Activated CD4-positive, alpha-beta T cell treated with anti-CD3 and anti-CD28 coated beads, Interleukin-10, Interleukin-2, amounts not matched to agents 100 ng/mL and 50 ng/mL, durations not matched to agents 16 hours and 8 hours (primary cell): ENCODE measurements at places on chromosomes 5 and 9.

GRCh38 chr5:129748913-129749880 is 1.3 kb downstream of the MINAR2 start:
- DNase-seq, result peak; percentile 18

GRCh38 chr5:61069150-61069549 is 93.1 kb downstream of the SMIM15 start:
- peak; percentile 15 for DNase-seq

GRCh38 chr9:34701023-34701768 is 8.7 kb downstream of the CCL21 start:
- DNase-seq, result peak; percentile 81

GRCh38 chr5:180810959-180811622 is 8.5 kb upstream of the MGAT1 start:
- no peak for DNase-seq

DNA sequence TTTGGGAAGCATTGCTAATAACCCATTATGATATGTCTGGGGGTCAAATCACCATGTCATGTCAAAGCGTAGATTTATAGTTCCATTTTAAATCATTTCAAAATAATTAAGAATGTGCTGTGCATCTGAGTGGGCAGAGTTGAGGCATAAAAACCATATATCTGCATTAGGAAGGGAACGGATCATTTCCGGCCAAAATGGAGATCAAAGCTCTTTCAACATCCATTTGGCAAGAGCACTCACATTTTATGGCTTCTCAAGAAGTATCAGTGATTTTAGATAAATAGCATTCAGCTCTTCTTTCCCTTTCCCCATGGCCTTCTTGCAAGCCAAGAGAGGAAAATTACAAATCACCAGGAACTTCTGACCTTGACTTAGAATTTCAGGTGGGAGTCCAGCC is 89.9 kb downstream of the HSPA4 start:
- no peak for DNase-seq

DNA sequence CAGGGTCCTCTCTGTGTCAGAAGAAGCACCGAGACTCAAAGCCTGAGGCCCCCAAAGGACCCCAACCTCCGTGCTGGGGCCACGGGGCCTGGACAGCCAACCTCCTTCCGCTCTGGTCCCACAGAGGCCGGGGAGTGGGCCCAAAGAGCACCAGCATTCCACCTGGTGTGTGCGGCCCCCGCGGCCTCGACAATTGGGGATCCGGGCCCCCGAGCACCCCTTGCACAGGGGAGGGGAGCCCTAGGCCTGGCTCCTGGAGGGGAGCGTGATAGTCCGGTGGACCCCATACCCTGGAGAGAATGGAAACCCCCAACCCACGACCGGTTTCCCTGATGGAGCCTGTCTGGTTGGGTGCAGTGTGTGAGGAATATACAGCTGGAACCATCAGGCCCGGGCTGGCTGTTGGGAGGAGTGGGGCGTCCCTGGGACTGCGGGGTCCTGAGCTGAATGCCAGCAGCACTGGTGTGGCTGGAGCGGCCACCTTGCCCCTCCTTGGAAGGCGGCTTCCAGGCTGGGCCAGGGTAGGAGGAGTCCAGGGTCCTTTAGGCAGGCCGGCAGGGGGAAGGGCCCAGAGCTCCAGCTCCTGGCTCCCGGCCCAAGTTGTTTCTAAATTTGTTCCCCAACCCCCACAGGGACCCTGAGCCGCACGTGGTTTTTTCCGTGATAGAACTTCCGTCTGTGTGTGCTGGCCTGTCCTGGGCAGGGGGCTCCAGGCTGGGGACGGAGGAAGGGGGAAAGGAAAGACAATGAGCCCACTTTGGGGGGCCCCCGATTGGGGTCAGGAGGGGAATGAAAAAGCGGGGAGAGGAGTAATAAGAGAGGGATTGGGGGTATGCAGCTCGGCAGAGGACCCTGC is 825 bp upstream of the TOR4A start:
- DNase-seq, result no peak
